Glomerular endothelial cell (primary cell): ENCODE measurements at places on chromosomes 3 and 15.

- DNase-seq, result no peak
Measured at GRCh38 chr3:72517336-72517735, 330.9 kb downstream of the SHQ1 start.

DNA sequence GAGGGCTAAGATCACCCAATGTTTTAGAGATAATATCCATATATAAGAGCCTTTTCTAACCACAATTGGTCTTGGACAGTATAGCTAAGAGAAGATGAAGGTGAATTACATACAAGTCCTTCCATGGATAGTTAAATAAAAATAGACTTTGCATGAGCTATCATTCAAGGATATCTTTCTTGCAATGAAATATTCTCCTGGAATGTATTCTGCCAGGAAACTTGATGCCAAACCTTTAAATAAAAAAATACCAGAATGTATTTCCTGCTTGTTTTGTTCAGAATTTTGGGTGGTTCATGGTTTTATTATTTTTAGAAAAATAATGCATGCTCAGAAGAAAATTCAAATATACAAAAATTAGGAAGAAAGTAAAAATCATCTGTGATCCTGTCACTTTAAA is 88.8 kb upstream of the PPIB start:
- no peak for DNase-seq

DNA sequence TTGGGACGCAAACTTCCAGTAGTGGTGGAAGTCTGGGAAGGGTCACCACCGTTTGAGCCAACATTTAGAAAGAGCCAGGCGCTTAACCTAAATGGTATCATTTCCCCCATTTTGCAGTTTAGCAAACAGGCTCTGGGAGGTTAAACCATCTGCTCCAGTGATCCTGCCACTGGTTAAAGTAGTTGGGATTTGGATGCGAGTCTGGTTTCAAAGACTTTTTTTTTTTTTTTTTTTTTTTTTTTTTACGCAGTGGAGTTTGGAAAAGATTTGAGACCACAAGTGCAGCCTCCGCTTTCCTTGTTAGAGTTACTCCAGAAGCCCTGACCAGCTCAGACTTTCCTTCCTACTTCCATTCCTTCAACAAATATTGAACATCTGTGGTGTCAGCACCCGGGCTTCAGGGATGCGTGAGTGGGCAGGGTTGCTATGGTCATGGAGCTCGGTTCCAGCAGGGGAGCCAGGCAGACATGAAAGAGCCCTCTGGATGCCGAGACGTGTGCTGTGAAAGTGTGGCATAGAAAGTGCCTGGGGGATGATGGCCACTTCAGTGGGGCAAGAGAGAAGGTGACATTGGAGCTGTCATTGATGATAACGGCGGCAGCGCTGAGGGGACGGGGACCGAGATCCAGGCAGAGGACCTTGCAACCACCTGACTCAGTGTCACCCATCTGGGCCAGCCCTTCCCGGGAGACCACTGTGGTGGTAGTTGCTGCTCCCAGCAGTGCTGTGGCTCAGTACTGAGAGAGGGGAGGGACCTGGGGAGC is 1.1 kb upstream of the RNU6-1 start:
- DNase-seq, result no peak

DNA sequence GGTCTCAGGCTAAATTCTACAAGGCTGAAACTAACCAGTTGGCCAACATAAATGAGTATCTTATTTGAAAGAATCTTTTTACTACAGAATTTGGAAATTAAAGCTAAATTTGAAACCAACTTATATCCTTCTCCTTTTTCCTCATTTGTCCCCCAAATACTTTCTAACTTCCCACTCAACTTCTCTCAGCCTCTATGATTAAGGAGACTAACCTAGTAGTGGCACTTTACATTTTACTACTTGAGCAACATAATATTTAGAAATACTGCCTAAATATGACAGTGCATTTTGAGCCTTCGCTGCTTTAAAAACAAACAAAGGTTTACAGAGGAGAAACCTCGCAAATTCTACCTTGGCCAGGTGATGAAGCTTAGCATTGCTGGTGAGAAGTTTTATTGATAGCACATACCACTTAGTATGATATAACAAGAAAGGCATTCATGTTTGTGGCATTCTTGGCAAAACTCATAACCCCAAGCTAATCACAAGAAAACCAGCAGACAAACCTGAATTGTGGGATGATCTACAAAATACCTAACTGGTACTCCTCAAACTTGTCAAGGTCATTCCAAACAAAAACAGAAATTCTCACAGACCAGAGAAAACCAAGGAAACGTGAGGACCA is 432.1 kb upstream of the CFAP20DC start:
- no peak for DNase-seq

GRCh38 chr3:138222942-138223287 is 35.8 kb downstream of the ARMC8 start:
- no peak for DNase-seq

DNA sequence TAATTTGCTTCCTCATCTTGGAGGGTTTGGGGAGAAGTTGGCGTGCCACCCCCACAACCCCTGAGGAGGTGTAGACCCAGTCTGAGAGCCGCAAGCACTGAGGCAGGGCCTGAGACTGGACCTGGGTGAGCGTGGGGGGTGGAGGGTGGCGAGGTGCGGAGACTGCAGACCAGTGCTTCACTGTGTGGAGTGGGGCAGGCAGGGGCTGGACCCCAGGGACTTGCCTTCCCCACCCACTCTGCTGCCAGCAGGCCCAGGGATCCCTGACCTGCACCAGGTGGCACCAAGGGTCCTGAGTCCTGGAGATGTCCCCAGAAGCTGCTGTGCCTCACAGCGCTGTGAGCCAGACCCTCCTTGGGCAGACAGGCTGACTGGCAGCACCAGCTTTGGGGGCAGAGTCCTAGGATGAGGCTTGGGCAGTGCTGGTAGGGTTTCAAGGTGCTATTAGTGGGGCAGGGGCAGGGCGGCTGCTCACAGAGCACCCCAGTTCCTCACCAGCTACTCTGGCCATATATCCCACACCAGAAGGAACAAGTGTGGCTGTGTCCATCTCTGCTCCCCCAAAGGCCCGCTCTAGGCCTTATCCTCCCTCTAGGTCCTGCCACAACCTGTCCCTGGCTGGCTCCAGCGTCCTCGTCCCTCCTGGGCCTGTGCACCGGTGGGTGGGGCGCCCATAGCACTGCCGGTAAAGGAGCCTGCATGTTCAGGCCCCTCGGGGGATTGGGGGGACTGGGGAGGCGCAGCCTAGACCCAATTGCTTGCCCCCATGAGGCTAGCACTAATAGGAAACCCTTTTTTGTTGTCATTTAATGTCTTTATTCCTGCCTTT is 11.8 kb downstream of the ZBTB47 start:
- no peak for DNase-seq

DNA sequence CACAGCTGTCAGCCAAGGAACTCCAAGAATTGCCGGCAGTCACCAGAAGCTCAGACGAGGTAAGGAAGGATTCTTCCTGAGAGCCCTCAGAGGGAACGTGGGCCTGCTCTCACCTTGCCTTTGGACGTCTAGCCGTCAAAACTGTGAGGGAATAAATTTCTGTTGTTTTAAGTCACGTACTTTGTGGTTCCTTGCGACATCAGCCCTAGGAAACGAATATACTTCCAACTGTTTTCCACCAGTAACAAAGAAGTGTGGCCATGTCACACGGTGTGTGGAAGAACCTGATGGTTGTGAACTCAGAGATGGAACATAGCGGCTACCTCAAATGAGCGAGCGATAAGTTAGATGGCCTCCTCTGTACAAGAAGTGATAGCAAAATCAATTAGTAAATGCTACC is 41.0 kb upstream of the B3GNT5 start:
- DNase-seq, result no peak

DNA sequence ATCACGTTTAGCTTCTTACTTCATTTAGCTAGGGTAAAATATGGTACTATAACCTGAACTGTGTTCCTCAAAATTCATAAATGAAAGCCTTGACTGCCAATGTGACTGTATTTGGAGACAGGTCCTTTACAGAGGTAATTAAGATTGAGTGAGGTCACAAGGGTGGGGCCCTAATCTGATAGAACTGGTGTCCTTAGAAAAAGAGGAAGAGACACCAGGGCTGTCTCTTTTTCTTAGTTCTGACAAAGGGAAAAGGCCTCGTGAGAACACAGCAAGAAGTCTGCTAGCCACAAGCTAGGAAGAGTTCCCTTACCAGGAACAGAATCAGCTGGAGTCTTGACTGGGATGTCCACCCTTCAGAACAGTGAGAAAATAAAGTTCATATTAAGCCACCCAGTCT is 162.7 kb downstream of the GMNC start:
- DNase-seq, result no peak

- no peak for DNase-seq
Measured at GRCh38 chr15:79122991-79123390, 32.4 kb upstream of the RASGRF1 start.

DNA sequence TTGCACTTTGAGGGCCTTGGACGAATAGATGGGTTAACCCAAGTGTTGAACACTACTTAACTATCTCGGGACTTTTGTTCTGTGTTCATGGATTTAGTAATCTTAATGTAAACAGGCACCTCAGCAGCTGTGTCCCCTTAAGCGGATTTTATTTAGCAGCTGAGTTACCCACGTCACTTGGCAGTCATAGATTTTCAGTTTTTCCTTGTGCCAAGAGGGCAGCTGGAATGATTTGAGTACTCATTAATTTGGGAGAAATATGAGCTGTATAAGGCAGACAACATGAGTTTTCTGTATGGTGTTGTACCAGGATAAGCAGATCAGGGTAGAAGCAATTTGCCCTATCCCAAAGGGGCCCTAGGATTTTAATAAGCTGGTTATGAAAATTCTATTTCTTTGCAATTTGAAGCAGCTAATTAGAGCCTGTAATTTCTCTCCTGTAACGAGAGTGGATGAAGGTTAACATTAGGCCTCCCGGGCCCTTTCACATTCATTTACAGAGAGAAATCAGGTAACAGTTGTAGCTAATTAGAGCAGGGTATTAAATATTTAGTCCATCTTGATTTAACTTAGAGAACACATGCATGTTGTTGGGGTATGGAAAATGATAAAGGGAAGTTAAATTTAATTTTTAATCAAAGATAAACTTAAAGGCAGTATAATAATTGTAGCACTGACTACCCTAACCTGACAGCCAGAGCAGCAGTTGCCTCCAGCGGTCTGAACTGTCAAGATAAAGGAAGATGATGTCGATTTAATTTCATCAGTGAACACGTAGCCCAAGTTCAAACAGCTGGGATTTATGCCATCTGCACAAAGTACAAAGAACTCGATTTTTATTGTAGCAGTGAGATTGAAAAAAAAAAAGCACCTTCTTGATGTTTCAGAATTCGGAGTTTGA is 194.5 kb downstream of the LRTM1 start:
- DNase-seq, result no peak

GRCh38 chr15:70099967-70100473 is 2.3 kb upstream of the TLE3 start:
- DNase-seq, result no peak

DNA sequence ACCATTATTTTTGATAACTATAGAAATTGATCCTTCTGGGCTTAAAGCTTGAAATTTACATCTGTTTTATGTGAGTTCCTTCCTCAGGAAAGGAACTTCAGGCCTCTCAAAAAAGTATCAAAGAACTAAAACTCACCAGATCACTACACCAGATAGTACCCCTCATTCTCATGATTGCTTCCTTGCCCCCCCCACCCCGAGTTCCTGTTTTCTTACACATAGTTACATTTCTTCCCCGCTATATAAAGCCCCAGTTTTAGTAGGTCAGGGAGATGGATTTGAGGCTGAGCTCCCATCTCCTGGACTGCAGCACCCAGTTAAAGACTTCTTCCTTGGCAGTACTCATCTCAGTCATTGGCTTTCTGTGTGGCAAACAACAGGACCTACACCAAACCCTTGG is 80.3 kb upstream of the HRH1 start:
- DNase-seq, result no peak

DNA sequence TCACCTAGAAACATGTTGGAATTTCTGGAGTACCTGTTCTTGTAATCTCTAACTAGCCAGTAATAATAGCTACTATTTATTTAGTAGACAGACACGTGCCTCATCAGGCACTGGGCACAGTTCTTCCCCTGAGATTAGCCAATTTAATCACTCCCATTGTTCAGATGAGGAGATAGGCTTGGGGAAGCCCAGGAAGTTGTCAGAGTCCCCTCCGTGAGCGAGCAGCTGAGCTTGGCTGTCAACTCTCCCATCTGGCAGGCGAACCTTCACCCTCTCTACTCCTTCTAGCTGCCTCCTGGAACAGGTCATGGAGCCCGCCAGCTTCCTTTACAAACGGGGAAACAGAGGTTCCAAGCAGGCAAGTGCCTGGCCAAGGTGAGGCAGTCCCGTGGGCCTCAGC is 31.1 kb upstream of the FGD5 start:
- no peak for DNase-seq

GRCh38 chr15:89377842-89378295 is 43.2 kb upstream of the POLG start:
- no peak for DNase-seq

GRCh38 chr3:185929192-185930151 is 8.3 kb downstream of the TRA2B start:
- no peak for DNase-seq

GRCh38 chr3:65128346-65128745 is 440.5 kb upstream of the ADAMTS9 start:
- DNase-seq, result no peak

- DNase-seq, result no peak
Measured at GRCh38 chr15:73923488-73924164, 2.6 kb upstream of the LOXL1 start.

DNA sequence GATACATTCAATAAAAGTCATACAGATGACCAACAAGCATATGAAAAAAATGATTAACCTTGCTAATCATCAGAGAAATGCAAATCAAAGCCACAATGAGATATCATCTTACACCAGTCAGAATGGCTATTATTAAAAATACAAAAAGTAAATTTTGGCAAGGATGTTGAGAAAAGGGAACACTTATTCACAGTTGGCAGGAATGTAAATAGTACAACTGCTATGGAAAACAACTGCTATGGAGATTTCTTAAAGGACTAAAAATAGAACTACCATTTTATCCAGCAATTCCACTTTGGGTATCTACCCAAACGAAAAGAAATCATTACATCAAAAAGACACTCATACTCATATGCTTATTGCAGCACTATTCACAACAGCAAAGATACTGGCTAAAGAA is 1121.8 kb downstream of the TBL1XR1 start:
- no peak for DNase-seq
